ENCODE measurements at places on chromosomes 16 and 17.

DNA sequence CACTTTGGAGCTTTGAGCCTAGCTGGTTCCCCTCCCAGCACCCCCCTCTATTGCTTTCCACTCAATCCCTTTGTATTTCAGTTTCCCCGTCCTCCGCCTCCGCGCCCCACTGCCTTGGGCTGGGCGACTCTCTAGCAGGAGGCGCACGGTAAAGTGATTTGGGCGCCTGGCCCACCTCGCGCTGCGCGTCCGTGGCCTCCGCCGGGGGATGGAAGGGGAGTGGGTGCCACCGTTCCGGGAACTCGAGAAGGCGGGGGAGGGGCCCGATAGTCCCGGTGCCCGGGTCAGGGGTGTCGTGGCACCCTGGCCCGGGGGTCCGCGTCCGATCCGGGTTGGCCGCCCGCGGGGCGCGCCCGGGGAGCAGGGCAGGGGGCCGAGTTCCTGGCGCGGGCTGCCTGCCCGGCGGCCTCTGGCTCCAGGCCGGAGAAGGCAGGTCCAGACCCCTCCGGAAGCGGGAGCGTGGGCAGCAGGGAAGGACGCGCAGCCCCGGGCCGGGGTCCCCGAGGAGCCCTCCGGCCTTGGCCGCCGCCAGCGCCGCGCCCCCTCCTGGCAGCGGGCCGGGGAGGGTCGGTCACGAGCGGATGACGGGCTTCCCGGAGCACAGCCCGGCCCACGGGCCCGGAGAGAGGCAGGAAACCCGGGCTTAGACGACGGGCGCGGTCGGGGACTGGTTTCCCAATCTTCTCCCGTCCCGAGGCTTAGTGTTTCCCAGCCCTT, 15.8 kb downstream of the MEOX1 start:
- no peaks in the 10 kb centered on the region for H3K27me3 ChIP-seq
- no peaks in the 10 kb centered on the region for H3K4me1 ChIP-seq
- peak overlapping the region; percentile 22 for H3K4me3 ChIP-seq
- no peaks in the 10 kb centered on the region for H3K36me3 ChIP-seq
- DNase-seq: no peak

DNA sequence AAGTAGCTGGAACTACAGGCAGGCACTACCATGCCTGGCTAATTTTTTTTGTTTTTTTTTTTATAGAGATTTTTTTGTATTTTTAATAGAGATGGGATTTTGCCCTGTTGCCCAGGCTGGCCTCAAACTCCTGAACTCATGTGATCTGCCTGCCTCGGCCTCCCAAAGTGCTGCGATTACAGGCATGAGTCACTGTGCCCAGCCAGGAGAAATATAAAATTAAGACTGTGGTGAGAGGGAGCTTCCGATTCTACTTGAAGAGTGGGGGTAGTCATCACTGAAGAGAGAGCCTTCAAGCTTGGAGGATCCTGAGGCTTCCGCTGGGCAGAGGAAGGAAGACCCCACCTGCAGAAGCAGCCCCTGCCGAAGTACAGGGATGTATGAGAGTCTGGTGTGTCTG, 34.4 kb upstream of the RGS9 start:
- DNase-seq: no peak
- peak overlapping the region; percentile 38 for H3K27ac ChIP-seq
- no peak overlapping the region for H3K4me3 ChIP-seq
- no peaks in the 10 kb centered on the region for H3K27me3 ChIP-seq

DNA sequence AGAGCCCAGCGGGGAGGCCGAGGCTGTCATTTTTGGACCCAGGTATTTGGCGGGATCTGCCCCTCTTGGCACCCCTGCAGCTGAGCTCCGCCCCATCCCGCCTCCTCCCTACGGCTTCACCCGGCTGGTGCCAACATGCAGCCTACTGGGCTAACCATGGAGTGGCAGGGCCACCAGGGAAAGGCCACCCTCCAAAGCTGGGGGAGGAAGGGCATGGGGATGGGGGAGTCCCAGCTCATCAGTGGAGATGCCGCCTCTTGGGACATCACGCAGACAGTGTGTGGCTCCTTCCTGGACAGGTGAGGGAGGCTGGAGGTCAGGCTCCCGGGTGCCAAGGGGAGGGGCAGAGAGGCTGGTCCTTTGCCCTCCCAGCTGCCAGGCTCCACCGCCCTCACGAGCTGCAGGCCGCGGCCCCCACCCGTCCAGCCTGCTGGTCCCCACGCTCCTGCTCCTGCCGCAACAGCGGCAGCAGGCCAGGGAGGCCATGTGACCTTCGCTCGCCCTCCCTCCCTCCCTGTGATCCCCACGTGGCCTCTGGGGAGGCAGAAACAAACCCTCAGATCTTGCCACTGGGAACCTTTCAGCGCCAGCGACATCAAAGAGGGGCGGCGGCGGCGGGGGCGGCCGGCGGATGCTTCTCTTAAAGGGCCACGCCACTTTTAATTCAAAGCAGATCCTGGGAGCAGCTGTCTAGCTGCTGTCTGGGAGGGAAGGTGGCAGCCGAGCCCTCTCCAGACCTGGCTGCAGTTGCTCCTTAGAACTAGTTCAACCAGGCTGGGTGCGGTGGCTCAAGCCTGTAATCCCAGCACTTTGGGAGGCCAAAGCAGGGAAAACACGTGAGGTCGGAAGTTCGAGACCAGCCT, 6.8 kb upstream of the NOTUM start:
- H3K27me3 ChIP-seq: peaks cover 14% of the 10 kb centered on the region
- H3K4me3 ChIP-seq: no peak overlapping the region
- H3K27ac ChIP-seq: no peak overlapping the region

DNA sequence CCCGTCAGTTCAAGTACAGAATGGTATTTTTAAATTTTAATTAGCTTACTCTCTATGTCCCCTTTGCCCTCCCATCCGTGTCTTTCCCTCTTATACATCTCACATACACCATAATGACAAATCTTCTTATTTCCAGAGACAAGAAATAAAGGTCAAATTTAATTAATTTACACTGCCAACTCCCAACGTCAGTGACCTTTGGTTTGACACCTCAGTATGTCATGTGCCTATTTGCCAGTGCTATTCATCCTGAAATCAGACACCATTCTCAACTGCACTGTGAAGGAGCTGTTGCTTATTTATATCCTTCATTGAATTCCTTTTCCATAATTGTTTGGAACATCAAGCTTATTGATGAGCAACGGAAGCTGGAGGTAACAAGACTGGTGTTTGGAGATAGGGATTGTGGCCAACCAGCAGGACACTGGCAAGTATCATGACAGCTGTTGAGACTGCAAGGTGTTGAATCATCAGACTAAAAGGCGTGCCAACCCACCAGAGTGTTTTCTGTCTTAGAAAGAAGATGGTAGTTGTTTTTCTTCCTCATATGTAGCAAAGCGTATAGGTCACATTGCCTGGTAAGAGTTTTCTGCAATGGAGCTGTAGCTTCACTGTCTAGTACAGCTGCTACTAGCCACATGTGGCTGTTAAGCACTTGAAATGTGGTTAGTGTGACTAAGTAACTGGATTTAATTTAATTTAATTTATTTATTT, 12.5 kb downstream of the CALCOCO2 start:
- H3K27ac ChIP-seq: no peak overlapping the region
- DNase-seq: no peak
- H3K27me3 ChIP-seq: no peaks in the 10 kb centered on the region

GRCh38 chr17:72737151-72737690, 355.3 kb downstream of the SLC39A11 start:
- H3K4me1 ChIP-seq: no peaks in the 10 kb centered on the region
- no peak overlapping the region for H3K4me3 ChIP-seq
- no peak overlapping the region for H3K27ac ChIP-seq
- H3K27me3 ChIP-seq: no peaks in the 10 kb centered on the region

GRCh38 chr16:28326881-28327610, 34.7 kb downstream of the SBK1 start:
- H3K27me3 ChIP-seq: no peaks in the 10 kb centered on the region
- H3K4me1 ChIP-seq: no peaks in the 10 kb centered on the region
- no peak overlapping the region for H3K27ac ChIP-seq
- no peaks in the 10 kb centered on the region for H3K36me3 ChIP-seq

GRCh38 chr16:3601614-3602319, 9.6 kb downstream of the SLX4 start:
- H3K4me3 ChIP-seq: no peak overlapping the region
- peaks cover 29% of the 10 kb centered on the region for H3K36me3 ChIP-seq
- H3K27ac ChIP-seq: no peak overlapping the region
- H3K27me3 ChIP-seq: no peaks in the 10 kb centered on the region
- no peak for DNase-seq
- no peaks in the 10 kb centered on the region for H3K4me1 ChIP-seq

DNA sequence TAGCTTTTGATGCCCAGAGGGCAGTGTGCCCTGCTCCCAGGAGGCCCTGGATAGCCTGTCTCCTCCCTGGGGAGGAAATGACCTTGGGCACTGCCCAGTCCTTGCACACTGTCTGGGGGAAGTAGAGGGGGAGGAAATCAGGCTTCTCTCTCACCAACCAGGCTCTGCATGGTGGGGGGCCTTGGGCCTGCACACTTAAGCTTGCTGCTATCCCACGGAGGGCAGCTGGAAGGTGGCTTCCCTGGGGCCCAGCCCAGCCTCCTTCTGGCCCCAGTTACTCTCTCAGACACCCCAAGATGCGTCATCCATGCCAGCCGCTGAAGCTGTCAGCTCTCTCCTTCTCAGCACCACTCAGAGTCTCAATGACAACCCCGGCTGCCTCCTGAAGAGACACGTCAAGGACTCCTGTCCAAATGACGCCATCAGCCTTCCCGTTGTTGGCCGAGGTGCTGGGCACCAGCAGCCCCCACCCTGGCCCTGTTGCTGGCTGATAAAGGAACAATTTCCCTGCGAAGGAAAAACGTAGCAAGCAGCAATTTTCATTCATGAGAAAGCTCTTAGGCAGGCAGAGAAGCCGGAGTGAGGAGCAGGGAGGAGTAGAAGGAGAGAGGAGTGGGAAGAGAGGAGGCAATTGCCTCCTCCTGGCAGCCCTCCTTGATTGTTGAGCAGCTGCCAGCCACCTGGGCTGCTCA, 95.5 kb downstream of the SDK2 start:
- no peaks in the 10 kb centered on the region for H3K4me1 ChIP-seq
- no peaks in the 10 kb centered on the region for H3K36me3 ChIP-seq
- H3K27ac ChIP-seq: no peak overlapping the region
- H3K27me3 ChIP-seq: no peaks in the 10 kb centered on the region

GRCh38 chr17:71437166-71437565, 683.7 kb upstream of the SOX9 start:
- peak overlapping the region; percentile 79 for H3K27ac ChIP-seq
- H3K4me3 ChIP-seq: no peak overlapping the region
- DNase-seq: no peak

- H3K36me3 ChIP-seq: no peaks in the 10 kb centered on the region
- H3K27me3 ChIP-seq: no peaks in the 10 kb centered on the region
- DNase-seq: no peak
- peaks cover 10% of the 10 kb centered on the region for H3K4me1 ChIP-seq
- H3K4me3 ChIP-seq: no peak overlapping the region
Observed at GRCh38 chr17:48290378-48290777, 139.6 kb downstream of the SKAP1 start.

Data from RWPE2 (cell line).